ENCODE measurements at places on chromosomes 3 and 15.
A peak's percentile ranks its signal among the peaks of the same experiment; 100 is the strongest.

GRCh38 chr15:22930782-22931484 is 49.2 kb downstream of the CYFIP1 start:
- DNase-seq, result peak; percentile 46

DNA sequence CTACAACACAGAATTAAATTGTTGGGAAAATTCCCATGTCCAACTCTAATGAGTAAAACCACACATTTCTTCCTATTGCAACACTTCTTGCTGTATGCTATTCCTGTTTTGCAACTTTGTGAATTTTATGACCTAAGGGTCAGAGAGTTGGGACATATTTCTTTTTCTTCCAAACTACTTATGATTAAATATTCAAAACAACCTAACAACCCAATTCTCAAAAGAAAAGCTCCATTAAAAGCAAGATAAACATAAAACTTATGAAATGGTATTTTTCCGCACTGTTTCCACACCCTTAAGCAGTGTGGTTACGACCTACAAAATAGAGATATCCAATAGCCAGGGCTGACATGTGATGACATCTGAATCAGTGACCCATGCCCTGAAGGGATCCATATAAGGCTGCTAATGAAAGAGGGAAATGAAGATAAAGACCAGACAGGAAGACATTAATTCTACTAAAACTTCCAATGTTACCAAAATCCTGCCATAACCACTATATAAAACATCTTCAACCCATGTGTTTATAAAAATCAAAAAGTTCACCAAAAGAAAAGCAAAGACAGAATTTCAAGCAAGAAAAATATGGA is 45.6 kb downstream of the DMXL2 start:
- DNase-seq, result no peak

DNA sequence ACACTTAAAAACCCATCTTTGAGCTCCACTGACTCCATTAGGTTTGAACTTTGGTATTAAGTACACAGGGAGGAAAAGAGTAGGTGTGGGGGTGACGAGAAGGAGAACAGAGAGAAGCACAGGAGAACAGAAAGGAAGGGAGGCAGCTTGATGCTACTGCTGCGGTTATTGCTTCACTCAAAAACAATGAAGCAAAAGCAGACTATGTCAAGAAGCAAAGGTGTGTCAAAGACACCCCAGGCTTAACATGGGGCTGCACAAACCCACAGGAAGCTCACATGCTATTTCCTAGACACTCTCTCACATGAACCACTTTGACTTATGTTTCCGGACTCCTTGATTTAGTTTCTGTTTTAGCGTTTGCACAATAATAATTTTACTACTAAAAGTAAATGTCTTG is 961.0 kb upstream of the CFAP20DC start:
- no peak for DNase-seq

- peak; percentile 90 for DNase-seq
Measured at GRCh38 chr3:172595664-172596393, 72.6 kb upstream of the TNFSF10 start.

DNA sequence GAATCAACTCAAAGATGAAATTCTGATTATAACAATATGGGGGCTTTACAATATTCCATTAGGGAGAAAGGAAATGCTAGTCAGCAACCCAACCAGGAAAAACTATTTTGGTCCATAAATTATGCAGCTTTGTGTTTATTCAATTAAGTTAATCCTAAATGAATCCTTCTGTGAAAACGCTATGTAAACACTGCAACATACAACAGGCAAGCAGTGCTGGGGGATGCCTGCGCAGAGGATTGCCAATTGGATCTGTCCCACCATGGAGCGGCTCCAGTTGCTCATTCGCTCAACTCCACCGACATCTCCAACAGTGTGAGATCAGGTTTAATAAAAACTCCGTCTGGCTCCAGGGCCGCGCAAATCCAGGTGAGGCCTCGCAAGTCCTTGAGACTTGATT is 290.5 kb upstream of the VEPH1 start:
- DNase-seq, result no peak

GRCh38 chr3:155807823-155808222 is 1.7 kb upstream of the C3orf33 start:
- DNase-seq, result no peak

GRCh38 chr3:141147657-141148056 is 84.0 kb upstream of the PXYLP1 start:
- peak; percentile 56 for DNase-seq

DNA sequence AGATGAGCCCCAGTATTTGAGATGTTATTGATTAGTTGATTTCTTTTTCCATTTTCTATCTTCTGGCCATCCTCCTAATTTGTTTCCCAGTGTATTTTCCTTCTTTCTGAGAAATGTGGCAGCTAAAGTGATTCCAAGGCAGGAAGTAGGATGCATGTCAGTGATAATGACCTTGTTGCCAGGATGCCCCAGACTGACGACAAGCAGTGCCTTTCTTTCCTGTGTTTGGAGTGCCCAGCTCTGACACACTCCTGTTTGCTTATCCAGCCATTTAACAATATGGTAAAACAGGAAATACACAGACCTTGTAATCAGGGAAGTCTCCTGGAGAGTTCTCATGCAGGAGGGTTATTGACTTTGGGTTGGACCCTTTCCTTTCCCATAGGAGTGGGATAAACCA is 20.4 kb downstream of the TMOD2 start:
- no peak for DNase-seq

DNA sequence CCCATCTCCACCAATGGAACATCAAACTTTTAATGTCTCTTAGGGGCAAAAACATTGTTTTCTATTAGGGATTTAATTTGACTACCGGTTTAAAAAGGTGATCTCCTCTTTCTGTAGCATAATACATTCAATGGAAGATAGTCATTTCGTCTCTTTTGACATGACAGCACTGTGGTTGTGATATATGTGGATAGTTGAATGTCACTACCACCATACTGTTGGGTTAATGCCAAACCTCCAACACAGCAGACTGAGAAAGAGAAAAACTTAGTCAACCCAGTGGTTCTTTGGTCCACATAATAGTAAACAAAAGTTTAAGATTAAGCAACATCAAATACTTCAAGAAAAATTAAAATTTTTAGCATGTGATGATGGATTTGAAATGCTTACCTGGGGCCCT is 530.4 kb downstream of the AGBL1 start:
- no peak for DNase-seq

DNA sequence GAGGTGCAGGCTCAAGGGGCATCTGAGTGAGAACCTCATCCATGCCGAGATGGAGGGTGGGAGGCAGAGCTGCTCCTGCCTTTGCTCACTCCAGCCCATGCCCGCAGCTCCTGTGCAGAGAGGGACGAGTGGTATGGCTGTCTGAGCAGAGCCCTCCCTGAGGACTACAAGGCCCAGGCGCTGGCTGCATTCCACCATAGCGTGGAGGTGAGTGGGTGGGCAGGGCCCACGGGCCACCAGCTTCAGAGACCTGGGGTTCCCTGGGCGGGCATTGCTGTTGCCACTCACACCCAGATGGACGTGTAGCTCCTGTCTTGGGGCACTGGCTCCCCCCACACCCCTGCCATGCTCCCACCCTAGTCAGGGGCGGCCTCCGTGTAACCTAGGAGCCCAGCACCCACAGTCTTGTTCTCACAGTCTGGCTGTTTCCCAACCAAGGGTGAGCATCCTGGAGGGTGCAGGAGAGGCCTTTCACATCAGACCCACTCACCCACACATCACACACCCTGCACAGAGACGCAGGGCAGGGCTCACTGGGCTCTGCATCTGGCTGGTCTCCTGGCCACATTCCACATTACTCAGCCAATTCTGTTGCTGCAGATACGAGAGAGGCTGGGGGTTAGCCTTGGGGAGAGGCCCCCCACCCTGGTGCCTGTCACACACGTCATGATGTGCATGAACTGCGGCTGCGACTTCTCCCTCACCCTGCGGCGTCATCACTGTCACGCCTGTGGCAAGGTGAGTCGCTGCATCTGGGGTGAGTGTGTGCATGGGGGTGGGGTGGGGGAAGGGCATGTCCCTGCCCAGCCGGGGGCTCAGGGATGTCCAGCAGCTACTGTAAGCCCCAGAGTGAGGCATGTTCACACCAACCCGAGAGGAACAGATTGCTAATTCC is 25.3 kb upstream of the NR2C2 start:
- no peak for DNase-seq

GRCh38 chr3:100299016-100299415 is 35.5 kb upstream of the NIT2 start:
- no peak for DNase-seq

GRCh38 chr15:45666119-45666875 is 31.5 kb downstream of the SQOR start:
- DNase-seq, result no peak

- DNase-seq, result no peak
Measured at GRCh38 chr3:50572801-50573371, 3.6 kb downstream of the HEMK1 start.

DNA sequence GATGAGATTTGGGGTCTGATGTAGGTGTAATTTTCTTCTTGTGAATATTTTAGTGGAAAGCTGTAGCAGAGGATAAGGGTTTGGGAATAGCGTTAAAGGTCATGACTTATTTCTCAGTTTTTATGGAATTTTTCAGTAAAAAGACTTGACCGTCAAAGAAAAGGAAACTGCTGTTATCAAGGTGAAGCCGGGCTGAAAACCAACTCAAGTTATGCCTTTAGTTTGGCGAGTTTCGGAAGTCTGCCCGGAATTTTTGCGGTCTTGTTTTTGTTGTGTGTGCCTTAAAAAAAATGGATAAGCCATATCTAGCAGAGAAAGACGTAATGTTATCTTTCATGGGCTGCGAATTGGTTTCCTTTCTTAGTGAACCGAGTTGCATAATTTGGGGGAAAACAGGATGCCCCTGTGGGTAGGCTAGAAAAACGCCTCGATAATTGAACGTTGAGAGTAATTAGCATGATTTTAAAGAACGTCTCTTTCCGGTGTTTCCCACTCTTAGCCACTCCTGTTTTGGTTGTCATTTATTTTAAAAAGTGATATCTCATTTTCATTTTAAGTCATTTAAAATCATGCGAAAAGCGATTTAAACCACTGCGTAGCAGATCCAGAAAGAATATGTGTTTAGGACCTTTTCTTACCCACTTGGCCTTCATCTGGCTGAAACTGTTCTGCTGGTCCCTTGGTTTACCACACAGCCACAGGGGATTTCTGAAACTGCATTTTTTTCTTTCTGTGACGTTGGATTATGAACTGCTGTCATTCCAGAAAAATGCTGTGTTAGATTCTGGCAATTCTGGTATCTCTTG is 1.1 kb downstream of the NFKBIZ start:
- DNase-seq, result no peak

- DNase-seq, result no peak
Measured at GRCh38 chr15:84828086-84828908, 11.1 kb downstream of the ALPK3 start.

DNA sequence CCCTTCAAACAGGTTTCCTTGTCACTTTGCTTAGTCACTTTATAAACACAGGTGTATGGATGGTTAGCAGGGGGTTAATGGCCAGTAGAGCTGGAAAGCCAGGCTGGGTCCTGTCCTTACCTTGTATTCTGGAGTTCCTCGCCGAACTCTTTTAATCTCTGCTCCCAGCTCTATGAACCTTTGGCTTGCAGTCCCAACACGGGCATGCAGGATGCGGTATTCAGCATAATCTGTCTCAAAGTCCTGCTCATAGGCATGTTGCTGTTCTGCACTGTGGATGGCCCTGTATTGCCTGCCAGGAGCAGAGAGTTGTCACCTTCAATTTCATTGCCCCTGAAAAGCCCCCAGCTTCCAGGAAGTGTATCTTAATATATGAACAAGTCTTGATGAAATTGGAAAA is 2.7 kb downstream of the ELL3 start:
- no peak for DNase-seq

DNA sequence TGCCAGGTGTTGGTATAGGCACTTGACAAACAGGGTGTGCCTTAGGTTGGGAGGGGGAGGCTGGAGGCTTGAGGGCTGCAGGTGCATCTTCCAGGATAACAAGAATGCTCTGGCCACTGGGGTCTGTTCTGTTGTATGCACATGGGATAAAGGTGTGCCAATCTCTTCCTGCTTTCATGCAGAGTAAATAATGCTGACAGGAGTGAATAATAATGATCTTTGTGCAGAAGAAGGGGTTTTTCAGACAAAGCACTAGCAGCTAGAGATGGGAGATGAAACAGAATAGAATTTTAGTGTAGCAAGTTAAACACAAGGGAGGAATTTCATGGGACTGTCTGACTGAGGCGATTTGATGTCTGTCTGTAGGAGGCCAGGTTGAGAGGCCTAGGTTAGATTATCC is 1.9 kb upstream of the ROPN1 start:
- DNase-seq, result no peak

GRCh38 chr3:167184511-167184910 is 195.6 kb downstream of the ZBBX start:
- peak; percentile 69 for DNase-seq

DNA sequence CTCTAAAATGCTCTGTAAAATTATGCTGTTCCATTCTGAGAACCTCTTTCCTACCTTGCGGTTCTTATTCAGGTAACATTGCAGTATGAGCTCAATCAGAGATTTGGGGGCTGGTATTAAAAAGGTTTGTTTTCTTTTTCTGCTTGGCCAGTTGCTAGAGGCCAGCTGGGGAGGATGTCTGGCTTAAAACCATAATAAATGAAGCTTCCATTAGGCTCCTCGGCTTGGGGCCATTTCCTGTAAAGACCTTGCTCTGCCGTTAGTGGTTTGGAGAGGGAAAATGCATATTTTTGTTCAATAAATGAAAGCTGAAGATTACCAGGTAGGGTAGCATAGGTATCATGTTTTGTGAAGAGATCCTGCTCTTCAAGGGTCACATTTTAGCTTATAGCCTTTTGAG is 55.2 kb downstream of the MCTP2 start:
- DNase-seq, result no peak

GRCh38 chr15:84915606-84915958 is 31.1 kb downstream of the SLC28A1 start:
- no peak for DNase-seq

GRCh38 chr3:157572559-157573270 is 69.5 kb upstream of the VEPH1 start:
- peak; percentile 16 for DNase-seq

DNA sequence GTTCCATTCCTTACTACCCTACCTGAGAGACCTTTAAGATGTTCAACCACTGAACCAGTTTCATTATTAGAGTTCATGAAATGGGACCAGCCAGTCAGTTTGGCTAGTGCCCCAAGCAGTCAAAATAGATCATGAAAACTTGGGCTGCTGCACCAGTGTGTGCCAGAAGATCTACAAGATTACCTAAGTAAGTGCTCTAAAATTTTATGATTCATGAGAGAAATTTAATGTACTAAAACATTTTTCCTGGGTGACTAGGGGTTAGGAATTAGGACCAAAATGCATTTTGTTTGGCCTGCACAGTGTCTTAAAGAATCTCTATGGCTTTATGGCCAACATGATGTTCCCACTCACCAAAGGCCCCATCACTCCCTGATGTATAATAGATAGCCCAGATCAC is 214.7 kb downstream of the ATP8B4 start:
- no peak for DNase-seq

DNA sequence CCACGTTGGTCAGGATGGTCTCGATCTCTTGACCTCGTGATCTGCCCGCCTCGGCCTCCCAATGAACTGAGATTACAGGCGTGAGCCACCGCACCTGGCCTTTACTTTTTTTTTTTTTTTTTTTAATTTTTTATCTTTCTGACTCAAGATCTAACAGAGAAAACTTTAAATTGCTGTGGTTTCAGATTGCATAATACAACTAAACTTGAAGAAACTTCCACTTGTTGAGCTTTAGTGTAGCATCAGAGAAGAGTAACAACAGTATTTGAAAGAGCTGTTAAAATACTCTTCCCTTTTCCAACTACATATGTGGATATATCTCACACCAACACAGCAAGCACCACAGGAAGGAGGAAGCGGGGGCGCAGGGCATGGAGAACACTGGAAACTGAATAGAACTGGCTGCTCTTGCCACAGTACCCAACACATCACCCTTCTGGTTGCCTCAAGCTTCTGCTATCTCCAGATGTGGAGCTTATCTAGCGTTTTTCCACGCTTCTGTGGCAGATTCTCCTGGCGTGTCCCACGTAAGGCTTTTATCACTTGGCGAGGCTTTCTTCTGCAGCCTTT is 45.4 kb downstream of the MAP6D1 start:
- DNase-seq, result no peak
